Ammon's horn (tissue), 1 donor: ENCODE measurements at places on chromosomes 2 and 18.

GRCh38 chr2:202841090-202841867, 30.3 kb downstream of the ICA1L start:
- no peak for DNase-seq

DNA sequence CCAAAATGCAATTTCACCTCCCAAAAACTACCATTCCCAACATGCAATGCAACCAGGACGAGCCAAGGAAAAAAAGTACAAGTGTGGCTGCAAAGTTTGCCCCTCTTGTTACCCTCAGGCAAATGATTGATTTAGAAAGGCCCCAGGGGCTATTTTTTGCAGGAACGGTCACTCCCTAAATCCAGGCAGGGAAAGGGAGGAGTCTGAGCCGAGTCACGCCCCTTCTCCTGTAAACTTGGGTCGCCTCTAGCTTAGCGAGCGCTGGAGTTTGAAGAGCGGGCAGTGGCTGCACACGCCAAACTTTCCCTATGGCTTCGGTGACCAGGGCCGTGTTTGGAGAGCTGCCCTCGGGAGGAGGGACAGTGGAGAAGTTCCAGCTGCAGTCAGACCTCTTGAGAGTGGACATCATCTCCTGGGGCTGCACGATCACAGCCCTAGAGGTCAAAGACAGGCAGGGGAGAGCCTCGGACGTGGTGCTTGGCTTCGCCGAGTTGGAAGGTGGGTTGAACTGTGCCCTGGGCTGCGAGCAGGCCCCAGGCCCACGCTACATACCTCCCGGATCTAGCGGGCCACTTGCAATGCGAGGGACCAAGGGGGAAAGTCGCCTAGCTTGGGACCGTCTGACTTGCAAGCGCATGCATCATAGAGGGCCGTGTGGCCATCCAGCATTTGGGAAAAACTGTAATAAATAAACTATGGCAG, at the start of gene GALM:
Gene GALM, plus strand, starts transcription at position 261 of the 702 bp plus-strand sequence. Its CDS starts 48 bp downstream, at position 309.
- peak; percentile 69 for DNase-seq

GRCh38 chr2:176085861-176086771, 2.4 kb upstream of the EVX2 start:
- DNase-seq = peak; percentile 65

GRCh38 chr2:74419345-74419744, 2.1 kb downstream of the C2orf81 start:
- no peak for DNase-seq

- no peak for DNase-seq
Measured at GRCh38 chr2:3462493-3463104, 56.7 kb downstream of the ADI1 start.

DNA sequence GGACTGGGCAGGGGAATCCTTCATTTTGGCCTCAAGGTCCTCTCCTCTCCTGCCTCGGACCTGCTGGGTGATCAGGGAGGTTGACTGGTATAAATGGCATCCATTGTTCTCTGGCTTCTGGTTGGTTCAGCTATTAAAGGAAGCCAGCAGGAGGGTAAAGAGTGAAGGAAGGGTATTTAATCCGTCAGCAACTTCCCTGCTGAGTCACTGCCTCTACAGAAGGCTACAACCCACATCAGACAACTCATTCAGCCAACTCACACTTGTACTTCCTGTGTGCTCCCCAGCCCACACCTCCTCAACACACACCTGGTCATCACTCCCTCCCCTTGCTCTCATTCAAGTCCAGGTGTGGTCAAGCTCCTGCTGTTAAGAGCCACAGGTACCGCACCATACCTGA, 68.3 kb upstream of the MRPS9 start:
- no peak for DNase-seq

- no peak for DNase-seq
Measured at GRCh38 chr2:20436716-20437470, 10.0 kb upstream of the RHOB start.

- no peak for DNase-seq
Measured at GRCh38 chr18:50138181-50139064, 56.5 kb downstream of the MYO5B start.

- no peak for DNase-seq
Measured at GRCh38 chr18:36066686-36067054, 689 bp downstream of the RPRD1A start.

- DNase-seq = no peak
Measured at GRCh38 chr2:108616751-108617161, 82.5 kb downstream of the LIMS1 start.

- DNase-seq = no peak
Measured at GRCh38 chr2:219445220-219445640, 10.6 kb downstream of the SPEG start.

DNA sequence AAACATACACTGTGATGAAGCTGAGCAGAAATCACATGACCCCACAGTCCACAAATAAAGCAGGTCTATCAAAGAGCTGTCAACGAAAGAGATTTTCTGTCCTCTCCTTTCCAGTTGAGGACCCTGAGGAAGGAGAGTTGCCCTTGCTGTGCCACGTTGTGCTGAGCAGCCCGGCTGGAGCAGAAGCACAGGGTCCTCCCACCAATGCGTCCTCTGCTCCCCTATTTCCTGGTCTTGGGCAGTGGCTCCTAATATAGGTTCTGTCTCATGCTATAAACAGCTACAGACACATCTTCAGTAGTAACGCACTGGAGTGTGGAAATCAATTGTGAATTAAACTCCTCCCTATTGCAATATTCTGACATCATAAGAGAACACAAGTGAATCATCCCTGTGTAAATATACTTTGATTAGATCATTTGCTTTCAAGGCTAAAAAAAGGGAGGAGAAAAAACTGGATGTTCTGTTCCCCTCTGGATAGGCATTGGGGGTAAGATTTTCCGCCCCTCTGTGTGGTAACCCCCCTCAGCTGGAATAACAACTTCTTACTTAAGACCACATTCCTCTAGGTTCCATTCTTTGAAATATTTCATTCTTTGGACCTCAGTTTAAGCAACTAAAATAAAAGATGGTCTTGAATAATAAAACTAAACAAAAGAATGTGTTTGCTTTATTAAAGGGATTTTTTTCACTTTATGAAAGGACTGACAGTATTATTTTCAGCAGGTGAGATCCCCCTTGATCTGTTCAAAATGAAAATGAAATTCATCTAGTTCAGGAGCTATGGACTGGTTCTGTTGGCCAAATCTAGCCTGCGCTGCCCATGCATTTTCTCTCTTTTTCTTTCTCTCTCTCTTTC, 8.3 kb upstream of the RHOB start:
- no peak for DNase-seq

GRCh38 chr18:27665264-27665799, 480.2 kb upstream of the CHST9 start:
- no peak for DNase-seq

GRCh38 chr2:7030810-7031209, 113.6 kb downstream of the RNF144A start:
- DNase-seq = peak; percentile 5
